Fibroblast of skin of left quadriceps (primary cell): ENCODE measurements at places on chromosomes 11 and 22.

GRCh38 chr22:46079093-46079860 is 71.0 kb upstream of the PPARA start:
- no peak for DNase-seq

- DNase-seq: no peak
These were observed 24.2 kb upstream of the MUC5B start for GRCh38 chr11:1198561-1199240.

- no peak for DNase-seq
These were observed 56.4 kb upstream of the SYN3 start for GRCh38 chr22:33114565-33114964.

- no peak for DNase-seq
These were observed 19.1 kb downstream of the SMIM38 start for GRCh38 chr11:69174841-69175240.

DNA sequence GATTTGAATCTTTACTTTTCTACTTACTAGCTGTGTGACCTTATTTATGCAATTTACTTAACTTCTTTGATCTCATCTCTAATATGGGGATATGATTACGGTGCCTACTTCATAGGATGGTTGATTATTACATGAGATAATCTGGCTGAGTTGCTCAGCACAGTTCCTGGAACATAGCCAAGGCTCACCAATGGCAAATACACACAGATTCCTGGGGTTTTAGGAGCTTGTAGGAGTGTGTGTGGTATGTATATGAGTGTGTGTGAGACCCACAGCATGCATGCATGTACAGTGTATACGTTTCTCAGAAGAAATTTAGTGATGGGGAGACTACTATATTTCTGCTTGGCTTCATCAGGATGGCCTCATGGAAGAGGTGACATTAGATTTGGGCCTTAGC is 256.9 kb downstream of the KIRREL3 start:
- no peak for DNase-seq

DNA sequence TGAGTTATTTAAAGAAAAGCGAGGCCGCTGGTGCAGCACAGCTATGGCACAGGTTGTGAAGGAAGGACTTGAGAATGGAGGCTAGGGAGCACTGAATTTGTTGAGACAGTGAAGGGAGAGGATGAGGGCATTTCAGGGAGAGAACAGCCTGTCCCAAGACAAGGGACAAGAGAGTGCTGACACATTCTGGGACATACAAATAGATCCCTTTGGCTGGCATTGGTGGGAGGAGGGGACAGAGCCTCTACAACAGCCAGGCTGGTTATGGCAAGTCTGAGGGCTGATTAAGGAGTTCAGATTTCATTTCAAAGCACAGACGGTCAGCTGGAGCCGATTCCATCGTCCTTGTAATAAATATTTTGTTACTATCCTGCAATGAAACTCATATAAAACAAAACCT is 1.7 kb upstream of the SLC29A2 start:
- no peak for DNase-seq

- no peak for DNase-seq
These were observed 111.1 kb upstream of the ANO1 start for GRCh38 chr11:69966910-69967483.

DNA sequence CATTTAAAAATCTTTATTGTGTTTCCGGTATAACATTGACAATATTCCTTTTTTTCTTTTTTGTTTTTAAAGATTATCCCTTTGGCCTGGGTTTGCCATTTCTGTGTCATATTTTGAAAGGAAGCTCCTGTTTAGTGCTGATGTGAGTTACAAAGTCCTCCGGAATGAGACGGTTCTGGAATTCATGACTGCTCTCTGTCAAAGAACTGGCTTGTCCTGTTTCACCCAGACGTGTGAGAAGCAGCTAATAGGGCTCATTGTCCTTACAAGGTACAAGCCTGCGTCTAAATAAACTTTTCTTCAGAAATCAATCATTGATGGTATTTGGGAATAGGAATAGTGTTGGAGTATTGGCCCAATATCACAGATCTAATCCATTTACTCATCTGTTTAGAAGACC is 19.8 kb downstream of the PIWIL4 start:
- DNase-seq: no peak

DNA sequence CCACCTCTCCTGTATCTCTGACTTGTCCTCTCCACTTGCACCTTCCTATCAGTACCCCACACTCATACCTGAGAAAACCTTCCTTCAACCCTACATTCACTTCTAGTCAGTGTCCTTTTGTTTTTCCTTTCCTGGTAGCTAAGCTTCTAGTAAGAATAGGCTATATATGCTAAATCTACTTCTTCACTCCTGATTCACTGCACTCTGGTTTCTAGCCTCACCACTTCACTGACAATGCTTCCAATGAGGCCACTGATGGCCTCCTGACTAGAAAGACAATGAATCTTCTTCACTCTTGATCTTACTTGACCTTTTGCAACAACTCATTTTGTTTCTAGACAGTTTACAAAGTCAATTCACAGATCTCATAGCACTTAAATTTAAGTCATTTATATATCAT is 52.0 kb downstream of the RELT start:
- no peak for DNase-seq

- DNase-seq: no peak
These were observed 102.0 kb upstream of the HSD17B12 start for GRCh38 chr11:43578346-43579170.

DNA sequence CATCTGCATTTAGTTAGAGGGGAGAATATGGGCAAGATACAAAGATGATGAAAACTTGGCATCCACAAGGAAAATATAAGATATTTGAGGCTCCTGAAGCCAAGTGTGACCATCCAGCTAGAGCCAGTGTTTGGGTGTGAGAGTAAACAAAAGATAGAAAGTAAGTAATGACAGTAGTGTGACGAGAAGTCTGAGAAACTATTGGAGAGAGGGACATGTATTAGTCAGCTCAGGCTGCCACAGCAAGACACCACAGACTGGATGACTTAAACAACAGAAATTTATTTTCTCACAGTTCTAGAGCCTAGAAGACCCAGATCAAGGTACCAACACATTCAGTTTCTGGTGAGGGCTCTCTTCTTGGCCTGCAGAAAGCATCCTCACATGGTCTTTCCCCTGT is 6.4 kb upstream of the CCKBR start:
- no peak for DNase-seq

- DNase-seq: peak; percentile 96
These were observed 21.0 kb downstream of the FLI1 start for GRCh38 chr11:128714881-128715280.

DNA sequence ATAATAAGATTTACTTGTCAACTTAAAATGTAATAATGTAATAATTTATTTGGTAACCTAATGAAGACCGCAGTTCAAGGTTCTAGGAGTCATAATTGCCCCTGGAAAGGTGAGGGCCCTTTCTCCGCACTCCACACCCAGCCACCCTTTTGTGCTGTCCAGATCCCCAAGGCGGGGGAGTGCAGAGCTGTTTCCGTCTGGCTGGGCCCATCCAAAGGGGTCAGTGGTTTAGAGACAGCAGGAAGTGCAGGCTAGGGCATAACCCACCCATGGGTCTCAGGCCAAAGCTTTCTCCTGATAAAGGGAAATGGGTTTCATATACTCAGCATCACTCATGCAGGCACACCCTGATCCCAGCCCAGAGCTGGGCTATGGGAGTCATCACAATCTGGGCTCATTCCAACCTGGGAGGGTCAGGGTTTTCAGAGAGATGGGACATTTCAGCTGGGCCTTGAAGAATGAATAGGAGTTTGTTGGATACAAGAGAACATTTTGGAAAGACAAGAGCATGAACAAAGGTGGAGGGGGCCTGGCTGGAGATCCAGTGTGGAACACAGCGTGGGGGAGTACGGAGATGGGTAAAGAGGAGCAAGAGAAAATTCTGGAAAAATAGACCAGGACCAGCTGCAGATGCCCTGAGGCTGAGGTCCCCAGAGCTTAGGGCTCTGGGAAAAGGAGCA is 432.2 kb downstream of the TBC1D22A start:
- no peak for DNase-seq

DNA sequence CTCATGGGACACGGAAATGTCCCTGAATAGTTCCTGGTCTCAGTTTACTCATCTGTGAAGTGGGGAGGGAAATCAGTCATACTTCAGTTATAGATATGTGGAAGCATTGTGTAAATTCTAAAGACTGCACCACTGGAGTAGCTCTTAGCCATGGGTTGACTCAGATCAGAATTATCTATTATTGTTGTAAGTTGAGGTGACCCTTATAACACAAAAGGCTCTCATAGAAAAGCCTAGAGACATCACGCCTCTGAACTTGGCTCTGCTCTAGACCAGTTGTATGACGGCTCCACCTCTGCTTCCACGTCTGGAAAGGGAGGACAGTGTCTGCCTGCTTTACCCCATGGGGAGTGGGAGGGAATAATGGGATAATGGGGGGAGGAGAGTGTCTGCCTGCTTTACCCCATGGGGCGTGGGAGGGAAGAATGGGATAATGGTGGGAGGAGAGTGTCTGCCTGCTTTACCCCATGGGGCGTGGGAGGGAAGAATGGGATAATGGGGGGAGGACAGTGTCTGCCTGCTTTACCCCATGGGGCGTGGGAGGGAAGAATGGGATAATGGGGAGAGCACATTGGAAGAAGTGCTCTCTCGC is 98.2 kb downstream of the AMOTL1 start:
- no peak for DNase-seq

DNA sequence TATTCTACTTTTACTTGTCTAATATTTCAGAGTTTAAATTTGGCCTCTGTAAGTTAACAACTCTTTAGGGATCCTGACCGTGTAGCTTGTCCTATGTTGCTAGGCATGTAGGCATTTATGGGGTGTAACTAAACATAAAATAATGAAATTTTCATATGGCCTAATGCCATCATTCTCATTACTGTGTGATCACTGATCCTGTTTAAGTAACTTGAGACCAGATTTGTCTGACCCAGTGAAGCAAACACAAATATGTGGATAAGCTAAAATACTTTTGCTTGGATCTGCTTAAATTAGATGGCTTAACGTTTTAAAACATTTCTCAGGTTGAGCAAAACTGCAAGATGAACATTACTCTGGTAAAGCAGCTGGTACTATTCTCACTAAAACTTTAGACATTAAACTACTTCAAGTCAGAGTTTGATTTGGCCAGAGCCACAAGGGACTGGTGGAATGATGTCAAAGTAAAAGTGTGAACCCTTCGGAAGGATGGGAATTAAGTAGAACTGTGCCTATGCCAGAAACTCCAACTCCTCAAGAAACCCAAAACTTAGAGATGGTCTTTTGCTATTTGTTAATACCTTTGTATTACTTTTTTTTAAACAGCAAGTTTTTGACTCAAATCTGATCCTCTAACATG is 12.5 kb downstream of the QSER1 start:
- DNase-seq: no peak

DNA sequence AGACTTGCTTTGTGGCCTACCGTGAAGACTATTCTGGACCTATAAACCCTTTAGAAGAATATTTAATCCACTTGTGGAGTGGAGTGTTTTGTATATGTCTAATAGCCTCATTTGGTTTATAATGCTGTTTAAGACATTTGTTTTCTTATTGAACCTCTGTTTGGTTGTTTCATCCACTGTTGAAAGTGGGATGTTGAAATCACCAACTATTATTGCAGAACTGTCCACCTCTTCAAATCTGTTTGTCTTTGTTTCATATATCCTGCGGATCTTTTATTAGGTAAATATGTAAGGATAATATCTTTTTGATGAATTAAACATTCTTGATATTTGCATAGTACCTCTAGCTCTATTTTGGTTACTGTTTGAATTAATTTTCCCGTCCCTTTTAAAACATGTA is 49.1 kb downstream of the XKR3 start:
- no peak for DNase-seq

DNA sequence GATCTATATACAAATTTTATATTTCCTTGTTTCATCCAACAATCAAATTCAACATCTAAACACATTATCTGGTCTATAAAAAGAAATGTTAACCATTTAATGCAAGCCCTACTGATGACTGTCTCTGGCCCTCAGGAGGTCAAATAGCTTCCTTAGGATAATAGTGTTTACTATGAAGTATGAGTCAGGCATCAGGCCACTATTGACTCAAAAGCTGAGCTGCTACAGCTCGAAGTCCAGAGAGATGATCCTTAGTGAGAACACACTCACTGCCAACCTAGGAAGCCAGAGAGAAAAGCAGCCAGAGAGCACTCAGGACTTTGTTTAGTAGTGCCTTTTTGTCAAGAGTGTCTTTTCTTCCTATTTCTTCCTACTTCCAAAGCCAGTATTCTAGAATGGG is 171.8 kb downstream of the SOX6 start:
- DNase-seq: peak; percentile 42

DNA sequence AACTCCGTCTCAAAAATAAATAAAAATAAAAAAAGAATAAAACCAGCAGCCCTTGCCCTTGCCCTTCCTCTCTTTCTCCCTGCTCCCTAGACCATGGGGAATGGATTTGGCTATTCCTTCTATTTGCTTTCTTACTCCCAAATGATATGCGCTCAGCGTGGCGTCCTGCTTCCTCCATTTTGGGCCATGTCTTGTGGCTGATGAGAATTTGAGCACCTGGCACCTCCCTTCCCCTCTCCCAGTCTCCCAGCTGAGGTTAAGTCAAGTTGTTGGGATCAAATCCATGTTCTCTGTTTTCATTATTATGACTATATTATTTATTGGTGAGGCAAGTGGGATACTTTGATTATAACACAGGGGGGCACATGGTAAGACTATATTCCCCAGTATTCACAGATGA is 10.8 kb upstream of the CTTN start:
- DNase-seq: no peak

- DNase-seq: peak; percentile 47
These were observed 33.9 kb upstream of the FJX1 start for GRCh38 chr11:35584321-35584720.

- peak; percentile 48 for DNase-seq
These were observed 68.2 kb downstream of the CASP12 start for GRCh38 chr11:104830080-104830479.

- peak; percentile 96 for DNase-seq
These were observed 230.1 kb downstream of the MIAT start for GRCh38 chr22:26887456-26887855.

DNA sequence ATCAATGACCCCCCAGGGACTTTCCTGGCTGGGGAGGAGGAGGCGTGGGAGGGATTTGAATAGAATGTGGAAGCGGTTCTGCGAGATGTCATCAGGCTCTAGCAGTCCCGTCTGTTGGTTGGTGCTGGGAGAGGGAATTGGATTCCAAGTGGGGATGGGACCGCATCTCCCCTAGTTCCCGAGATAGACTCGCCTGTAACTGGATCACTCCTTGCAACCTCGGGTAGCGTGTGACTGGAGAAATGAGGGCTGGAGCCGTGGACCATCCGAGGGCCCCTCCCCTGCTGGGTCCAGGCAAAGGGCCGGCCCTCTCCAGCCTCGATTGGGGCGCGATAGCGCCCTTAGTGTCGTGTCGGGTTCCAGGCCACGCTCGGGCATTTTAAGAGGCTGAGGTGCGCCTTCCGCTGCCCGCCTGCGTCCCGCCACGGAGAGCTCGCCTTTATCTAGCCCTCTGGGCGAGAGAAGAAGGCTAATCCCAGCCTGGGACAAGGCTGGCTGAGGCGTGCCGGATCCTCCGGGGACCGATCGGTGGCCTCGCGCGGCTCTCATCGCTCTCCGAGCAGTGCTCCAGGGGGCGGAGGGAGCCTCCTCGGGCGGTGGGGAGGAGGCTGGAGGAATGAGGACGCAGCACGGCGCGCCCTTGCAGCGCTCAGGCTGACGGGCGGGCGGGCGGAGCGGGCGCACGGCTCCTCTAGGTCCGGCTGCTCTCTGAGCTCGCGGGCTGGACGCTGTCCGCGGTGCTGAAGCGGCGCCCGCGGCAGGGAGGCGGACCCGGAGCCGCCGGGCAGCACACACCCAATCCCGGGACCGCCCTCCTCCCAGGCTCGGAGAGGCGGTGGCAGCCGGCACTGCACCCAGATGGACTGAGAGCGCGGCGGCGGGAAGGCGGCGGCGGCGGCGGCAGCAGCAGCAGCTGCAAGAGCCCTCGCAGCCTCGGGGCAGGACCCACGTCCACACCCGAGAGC is 107.8 kb downstream of the OSBP2 start:
- peak; percentile 78 for DNase-seq

GRCh38 chr11:117478126-117478860 is 150.6 kb downstream of the CEP164 start:
- no peak for DNase-seq
